NCI-H774 (cell line): ENCODE measurements at places on chromosomes 12 and 14.

- DNase-seq = no peak
These were observed 31.9 kb downstream of the CACNA2D4 start for GRCh38 chr12:1886396-1887008.

GRCh38 chr12:57590864-57591781 is at the start of gene PIP4K2C:
PIP4K2C (plus strand) TSS chr12:57591192; CDS start chr12:57591290, 98 bp downstream.
- peak; percentile 94 for DNase-seq

GRCh38 chr14:50479041-50479440 is 53.3 kb downstream of the MAP4K5 start:
- no peak for DNase-seq

DNA sequence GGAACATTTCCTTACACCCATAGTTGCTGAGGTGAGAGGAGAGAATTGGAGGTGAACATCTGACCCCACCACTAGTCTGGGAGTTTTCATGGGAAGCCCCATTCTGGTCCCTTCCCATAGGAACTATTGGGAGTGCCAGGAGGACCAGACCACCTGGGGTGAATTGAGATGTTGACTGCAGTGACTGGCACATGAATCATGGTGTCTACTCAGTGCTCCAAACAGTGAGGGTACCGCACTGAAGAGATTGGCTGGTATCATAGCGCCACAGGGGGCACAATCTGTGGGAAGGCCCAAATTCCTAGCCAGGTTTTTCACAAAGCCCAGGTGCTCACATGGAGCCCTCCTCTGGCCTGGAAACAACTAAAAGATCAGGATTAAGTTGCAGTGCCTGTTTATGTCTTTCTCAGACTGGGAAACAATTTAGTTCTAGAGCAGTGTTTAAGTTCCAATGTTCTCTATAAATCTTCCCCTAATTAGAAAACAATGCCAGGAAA is 3.7 kb upstream of the RNASE9 start:
- DNase-seq = no peak

- no peak for DNase-seq
These were observed 30.5 kb upstream of the CCND2 start for GRCh38 chr12:4243091-4243490.

GRCh38 chr12:13278249-13278787 is 81.8 kb downstream of the EMP1 start:
- peak; percentile 16 for DNase-seq

DNA sequence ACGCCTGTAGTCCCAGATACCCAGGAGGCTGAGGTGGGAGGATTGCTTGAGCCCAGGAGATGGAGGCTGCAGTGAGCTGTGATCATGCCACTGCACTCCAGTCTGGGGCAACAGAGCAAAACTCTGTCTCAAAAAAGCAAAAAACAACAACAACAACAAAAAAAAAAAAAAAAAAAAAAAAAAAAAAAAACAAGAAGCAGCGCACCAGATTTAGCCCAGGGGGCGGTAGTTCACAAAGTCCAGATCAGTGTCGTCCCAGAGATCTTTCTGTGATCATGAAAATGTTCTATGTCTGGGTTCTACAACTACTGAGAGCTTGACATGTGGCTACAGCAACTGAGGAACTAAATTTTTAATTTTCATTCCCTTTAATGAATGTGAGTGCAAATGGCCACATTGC is 27.4 kb downstream of the OAS2 start:
- no peak for DNase-seq

- peak; percentile 8 for DNase-seq
These were observed 15.3 kb upstream of the CNOT2 start for GRCh38 chr12:70227911-70228310.

DNA sequence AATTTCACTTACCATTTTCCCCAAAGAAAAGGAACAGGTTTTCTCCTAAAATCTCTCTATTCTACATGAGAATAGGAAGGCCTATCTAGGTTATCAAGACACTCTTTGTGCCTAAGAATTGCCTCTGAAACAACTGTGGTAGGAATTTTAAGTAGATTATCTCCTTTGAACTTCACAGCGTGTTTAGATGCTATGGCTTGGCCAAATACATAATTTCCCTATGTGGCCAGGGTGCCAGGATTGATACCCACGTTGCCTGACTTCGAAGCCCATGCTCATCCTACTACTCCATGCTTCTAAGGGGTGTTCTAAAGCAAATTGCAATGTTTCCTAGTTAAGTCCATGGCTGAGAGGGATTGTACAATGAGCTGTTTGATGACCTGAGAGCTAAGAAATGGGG is 241.5 kb upstream of the FBXO33 start:
- no peak for DNase-seq

DNA sequence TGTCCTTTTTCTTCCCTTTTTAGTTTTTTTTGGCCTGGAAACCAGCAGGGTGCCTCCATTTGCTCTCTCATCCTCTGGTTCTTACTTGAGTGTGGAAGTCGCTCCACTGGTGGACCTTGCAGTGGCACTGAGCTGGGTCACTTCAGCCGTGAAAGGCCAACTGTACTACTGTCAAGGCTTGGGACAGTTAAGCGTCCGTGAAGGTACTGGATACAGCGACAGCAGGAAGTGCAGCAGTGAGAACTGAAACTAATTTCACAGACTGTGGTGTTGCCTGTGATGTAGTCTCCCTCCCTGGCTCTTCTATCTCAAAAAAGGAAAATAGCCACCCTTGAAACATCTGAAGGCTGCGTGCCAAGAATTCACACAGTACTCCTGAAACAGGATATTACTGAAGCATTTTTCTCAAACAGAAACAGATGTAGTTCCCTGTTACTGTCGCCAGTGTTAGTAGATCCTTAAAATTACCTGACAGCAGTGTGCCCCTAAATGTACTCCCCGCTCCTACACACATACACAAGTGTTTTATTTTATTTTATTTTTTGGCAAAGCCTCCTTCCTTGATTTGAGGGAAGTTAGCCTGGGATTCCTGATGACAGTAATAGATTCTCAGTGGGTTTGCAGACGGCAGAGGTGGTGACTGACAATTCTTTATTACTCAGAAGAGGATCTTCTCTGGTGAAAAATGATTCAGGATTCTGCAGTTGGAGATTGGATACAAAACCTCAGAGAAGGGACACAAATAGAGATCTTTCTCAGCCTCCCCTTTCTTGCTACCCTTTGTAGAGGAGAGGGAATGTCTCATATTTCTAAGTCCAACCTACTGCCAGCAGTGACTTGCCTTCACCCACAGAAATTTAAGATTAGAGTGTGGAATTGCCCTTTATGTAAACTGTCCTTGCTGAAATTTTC is 4.4 kb downstream of the SUSD6 start:
- no peak for DNase-seq

DNA sequence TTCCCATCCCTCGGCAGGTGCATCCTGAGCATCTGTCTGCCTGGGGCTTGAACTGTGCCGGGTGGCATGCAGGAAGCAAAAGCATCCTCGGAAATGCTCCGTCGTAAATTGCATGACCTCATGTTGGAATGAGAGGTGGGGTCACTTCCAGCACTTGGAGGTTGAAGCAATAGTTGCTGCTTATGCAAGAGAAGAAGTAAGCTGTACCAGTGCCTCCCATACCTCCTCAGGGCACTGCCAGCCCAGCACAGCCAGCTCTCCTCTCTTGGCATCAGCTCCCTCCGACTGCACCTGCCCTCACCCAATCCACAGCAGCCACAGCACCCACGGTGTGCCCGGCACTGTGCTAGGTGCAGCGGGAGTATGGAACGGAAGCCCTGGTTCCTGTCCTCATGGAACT is 11.5 kb downstream of the TEAD4 start:
- DNase-seq = no peak

DNA sequence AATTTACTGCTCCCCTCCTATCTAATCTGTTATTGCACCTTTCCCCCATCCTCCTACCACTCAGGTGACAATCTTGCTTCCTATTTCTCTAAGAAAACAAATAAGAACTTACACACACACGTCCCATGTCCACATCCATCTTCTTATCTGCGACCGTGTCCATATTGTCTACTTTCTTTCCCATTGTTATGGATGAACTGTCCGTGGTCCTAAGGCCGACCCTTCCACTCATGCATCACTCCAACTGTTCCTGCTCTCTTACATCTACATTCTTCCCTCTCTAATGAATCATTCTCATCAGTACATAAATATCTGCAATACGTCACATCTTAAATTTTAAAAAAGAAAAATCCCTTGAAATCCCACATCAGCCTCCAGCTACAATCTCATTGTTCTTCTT is 30.0 kb downstream of the ZFYVE1 start:
- DNase-seq = no peak
